Fibroblast of the aortic adventitia (primary cell): ENCODE measurements at places on chromosomes 4 and X. TPM values are rescaled to one million over a fixed set of nuclear protein-coding genes. Genes with fewer than 3 reads are reported as not detected.

The MAGEA4 gene
- not detected in 2 replicates for total RNA-seq

The RTL9 gene
- total RNA-seq, result 1.5 TPM in 1 of 2 replicates, not detected in the other

DNA sequence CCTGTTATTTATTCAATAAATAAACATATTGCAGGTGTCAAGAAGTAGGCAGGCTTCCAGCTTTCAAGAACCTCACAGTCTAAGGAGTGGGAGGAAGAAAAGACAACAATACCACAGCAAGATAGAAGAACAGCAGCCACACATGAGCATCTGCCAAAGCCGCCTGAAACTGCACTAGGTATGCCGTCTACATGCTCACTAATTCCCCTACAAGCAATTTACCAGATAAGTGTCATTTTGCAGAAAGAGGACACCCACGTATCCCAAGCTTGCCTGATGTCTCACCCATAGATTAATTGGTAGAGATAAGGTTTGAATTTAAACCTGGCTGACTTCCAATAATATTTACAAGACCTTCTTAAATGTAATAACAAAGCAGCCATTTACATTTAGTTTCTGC, 439.4 kb upstream of the CPEB2 start:
- no peak for DNase-seq

DNA sequence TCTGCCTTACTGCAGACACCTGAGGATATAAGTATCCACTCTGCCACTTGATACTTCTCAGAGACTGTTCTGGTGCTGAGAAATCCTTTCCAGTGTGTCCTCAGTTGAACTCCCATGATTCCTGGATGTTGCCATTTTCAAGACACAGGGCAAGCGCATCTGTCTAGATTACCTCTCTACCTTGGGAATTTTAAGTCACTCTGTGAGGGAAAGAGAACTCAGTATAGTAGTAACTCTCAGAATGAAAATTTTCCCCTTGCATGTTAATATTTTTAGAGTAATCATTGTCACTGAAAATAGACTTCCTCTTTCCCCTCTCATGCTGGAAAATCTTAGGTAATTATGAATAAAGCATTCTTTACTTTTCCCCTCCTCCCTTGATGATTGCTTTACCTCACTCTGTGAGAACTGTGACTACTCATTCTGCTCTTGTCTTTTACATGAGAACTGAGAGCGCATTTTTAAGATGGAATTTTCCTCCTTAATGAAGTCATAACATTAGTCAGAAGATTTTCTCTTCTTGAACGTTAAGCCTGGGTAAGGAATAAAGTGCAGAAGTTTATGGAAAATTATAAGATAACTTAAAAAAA, 45.0 kb downstream of the TET2 start:
- DNase-seq, result no peak

- no peak for DNase-seq
Observed at GRCh38 chr4:6889101-6889735, 20.4 kb upstream of the TBC1D14 start.

DNA sequence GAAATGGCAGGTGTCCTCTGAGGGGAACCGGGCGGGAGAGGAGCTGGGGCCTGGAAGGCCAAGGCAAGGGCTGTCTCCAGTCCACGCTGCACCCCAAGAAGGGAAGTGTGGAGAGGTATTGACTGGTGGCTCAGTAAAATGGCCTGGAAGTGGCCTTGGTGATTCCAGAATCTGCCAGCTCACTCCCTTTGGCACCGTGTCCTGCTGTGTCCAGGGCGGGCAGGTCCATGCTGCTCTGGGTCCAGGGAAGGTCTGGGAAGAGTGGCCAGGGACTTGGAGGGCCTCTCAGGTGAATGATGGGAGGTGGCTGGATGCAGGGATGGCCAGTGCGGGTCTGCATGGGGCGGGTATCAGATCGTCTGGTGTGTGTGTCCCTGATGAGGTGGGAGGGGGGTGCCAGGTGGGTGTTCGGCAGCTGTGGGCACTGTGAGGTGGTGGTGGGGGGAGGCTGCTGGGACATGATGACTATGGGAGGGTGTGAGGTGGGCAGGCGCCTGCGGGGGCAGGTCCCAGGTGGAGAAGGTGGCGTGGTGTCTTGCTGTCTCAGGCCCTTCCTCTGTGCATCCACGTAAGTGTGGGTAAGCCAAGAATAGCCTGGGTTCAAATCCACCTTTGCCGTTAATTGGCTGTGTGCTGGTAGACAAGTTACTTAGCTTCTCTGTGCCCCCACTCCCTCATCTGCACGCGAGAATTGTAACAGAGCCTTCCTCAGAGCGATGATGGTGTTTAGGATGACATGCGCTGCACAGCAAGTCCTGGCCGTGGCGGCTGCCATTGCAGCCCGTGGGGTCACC, 17.7 kb downstream of the RGS12 start:
- no peak for DNase-seq

DNA sequence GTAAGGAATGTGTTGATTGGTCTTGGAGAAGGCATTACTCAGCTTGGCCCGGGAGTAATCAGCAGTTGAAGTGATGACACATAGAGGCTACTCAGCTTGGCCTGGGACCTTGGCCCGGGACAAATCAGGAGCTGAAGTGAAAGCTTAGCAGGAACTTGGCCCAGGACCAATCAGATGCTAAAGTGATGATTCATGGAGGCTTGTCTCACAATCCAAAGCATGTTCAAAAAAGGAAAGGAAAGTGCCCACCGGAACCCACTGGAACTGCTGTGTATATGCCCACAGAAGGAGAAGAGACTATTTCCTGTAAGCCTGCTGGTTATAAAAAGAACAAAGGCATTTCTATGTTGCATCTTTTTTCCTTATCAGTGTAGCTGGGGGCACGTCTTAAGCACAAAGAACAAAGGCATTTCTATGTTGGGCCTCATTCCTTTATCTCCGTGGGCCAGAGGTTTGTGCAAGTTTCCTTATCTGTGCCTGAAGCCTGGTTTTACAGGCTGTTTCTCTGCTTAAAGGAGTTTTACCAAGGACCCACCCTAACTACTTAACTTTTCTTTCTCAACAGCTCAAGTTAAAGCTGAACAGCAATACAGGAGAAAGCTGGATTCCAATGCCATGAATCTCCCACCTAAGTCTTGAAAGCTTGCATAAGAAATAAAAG, 1176.7 kb downstream of the NLGN4X start:
- DNase-seq, result no peak

GRCh38 chr4:54687887-54688841, 30.4 kb downstream of the KIT start:
- no peak for DNase-seq
